Stimulated activated CD4-positive, alpha-beta T cell treated with anti-CD3 and anti-CD28 coated beads, Interleukin-15, amount 100 ng/mL, for 1 hour (primary cell): ENCODE measurements at places on chromosomes 2 and 18.

DNA sequence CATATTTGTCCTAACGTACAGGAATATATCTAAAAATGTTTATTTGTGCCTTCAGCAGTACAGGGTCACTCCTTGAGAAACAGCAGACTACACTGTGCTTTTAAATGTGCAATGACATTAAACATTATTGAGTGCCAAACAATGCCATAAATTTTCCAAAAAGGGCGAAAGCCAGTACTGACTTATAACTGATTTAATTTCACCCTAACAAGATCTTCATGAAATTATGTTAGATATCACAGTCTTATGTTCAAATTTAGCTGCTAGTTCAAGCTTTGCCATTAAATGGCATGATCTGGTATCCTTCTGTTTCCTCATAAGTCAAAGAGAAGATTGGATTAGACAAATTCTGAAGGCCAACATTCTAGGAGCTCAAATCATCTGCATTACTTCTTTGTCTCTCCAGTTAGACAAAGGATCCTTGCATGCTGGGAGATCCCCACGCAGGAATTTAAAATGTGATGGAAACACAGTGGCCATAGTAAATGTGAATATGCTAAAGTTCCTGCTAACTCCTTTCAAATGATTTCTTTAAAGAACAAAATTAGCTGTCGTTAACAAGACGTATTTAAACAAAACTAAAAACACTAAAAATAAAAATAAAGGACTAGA is 129.3 kb upstream of the STON1 start:
- DNase-seq = no peak

DNA sequence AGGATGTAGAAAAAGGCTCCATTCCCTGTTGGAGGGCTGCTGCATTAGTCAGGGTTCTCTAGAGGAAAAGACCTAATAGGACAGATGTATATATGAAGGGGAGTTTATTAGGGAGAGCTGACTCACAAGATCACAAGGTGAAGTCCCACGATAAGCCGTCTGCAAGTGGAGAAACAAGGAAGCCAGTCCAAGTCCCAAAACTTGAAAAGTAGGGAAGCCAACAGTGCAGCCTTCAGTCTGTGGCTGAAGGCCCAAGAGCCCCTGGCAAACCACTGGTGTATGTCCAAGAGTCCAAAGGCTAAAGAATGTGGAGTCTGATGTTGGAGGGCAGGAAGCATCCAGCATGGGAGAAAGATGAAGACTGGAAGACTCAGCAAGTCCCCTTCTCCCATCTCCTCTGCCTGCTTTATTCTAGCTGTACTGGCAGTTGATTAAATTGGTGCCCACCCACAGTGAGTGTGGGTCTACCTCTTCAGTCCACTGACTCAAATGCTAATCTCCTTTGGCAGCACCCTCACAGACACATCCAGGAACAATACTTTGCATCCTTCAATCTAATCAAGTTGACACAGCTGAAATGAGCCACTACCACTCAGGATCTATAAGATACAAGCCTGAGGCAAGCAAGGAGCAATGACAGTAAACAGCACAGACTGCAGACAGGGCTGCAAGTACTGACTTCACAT is 30.0 kb upstream of the ATG16L1 start:
- no peak for DNase-seq

- no peak for DNase-seq
These were observed 102.6 kb upstream of the HS6ST1 start for GRCh38 chr2:128421286-128421685.

GRCh38 chr2:33267043-33267442 is 209.4 kb upstream of the RASGRP3 start:
- DNase-seq = no peak

DNA sequence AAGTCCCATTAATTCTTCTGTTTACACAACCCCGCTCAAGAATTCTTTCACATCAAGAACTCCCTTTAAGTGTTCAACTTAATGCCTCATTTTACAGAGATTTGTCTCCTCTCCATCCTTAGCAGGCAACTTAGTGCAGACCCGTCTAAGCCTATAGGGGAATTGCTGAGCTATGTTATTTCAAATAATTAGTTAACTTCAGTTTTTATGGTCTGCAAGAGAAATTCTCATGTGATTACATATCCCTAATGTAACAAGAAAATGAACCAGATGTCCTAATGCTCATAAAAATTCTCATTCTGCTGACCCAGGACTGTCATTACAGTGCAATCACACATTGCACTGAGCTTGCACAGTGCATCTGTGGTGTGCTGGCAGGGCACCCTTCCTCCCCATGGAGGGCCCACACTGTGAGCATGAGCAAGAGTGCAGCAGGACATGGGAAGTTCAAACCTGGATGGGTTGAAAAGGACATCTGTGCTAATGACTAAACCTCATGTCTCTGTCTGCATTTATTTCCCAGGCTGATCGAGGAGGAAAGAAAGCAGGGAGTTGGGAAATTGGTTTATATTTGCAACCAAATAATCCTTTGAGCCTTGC is 97.1 kb downstream of the COL5A2 start:
- no peak for DNase-seq

GRCh38 chr2:9663008-9663879 is 32.4 kb upstream of the YWHAQ start:
- no peak for DNase-seq

- no peak for DNase-seq
These were observed 107.2 kb upstream of the L3MBTL4 start for GRCh38 chr18:6521803-6522418.

DNA sequence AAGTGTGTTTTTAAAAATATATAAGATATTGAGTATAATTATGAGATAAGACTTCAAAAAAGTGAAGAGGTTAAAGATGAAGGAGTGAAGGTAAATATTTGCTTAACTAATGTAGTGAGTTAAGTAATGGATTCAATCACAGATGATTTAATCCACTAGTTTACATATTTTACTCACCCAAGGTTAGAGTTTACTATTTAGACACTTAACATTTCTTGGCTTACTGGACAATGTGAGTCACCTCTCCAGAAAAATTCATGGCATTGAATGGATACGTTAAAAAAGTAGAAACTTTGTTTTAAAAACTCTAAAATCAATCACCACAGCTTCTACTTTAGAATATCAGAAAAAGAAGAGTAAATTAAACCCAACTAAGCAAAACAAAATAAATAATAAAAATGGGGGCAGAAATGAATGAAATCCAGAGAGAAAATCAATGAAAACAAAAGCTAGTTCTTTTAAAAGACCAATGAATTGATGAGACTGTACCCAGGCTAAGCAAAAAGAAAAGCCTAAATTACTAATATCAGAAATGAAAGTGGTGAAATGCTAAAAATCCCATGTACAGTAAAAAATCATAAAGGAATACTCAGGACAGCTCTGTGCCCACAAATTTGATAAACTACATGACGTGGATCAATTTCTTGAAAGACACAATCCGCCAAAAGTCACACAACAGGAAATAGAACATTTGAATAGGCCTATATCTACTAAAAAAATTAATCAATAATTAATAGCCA is 1.9 kb upstream of the HMSD start:
- no peak for DNase-seq

DNA sequence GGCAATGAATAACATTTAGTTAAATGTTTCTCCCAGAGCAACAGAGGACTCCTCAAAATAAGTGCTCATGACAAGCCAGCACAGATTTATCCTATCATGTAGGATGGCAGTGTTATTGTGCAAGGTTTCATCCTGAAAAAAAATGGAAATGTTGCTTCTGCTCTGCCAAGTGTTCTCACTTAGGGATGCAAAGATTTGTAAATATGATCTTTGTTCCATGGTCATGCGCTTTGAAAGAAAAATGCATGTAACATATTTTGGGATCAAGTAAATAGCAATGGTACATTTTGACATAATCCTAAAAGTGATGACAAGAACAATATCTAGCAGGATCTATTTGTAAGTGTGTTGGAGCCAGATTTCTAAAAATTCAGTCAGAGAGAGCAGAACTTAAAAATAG is 229.5 kb upstream of the CCDC150 start:
- DNase-seq = no peak

DNA sequence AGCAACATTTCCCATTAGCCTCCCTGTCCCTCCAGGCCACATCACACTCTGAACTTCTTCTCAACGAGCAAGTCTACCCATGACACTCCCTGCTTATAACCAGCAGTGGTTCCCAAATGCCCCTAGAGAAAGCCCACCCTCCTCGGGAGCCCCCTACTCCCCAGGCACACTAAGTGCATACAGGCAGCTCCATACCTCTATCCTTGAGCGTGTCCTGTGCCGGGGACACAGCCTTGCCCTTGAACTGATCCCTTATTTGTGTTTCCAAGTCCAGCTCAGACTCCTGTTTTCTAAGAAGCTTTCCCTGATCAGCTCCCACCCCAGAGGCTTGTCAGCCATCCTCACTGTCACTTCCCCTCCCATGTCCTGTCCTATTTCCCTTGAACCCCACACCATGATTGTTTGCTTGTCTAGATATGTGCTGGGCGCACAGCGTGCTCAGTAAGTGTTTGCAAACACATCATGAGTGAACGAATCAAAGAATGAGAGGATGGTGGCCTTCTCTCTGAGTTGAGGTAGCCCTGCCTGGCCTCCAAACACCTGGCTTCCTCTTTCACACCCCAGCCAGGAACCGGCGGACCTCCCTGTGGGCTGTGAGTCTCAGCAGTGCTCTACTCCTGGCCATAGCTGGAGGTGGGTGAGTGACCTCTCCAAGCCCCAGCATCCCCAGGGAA is 2.1 kb downstream of the TEX51 start:
- no peak for DNase-seq

GRCh38 chr2:12557688-12558087 is 159.0 kb upstream of the TRIB2 start:
- no peak for DNase-seq

GRCh38 chr18:22385718-22386117 is 32.0 kb downstream of the CTAGE1 start:
- no peak for DNase-seq

- no peak for DNase-seq
These were observed 171.8 kb downstream of the UBR3 start for GRCh38 chr2:169999054-169999453.
